CD4-positive, CD25-positive, alpha-beta regulatory T cell (primary cell): ENCODE measurements at places on chromosomes 16 and 17.

DNA sequence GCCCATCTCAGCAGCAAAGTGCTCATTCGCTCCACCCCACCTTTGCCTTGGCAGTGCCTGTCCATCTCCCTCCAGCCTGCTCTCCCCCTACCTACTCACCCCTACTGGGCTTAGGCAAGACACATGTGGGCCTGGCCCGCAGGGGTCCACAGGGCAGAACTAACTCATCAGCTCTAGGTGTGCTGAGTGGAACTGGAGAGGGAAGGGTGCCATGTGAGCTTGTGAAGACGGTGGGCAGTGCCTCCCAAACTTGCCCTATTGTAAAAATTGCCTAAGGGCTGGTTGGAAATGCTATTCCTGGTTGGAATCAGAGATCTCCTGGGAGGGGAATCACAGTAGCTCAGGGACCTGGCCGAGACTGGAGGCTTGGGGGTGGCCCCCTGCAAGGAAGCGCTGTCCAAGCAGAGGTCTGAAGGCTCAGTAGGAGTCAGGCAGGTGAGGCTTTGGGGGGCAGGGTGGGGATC, 29.1 kb upstream of the TNS4 start:
- no peak for DNase-seq

GRCh38 chr17:20217677-20218076, 208.5 kb downstream of the SPECC1 start:
- DNase-seq = no peak

- DNase-seq = no peak
Measured at GRCh38 chr16:80056324-80056723, 455.8 kb upstream of the MAF start.

- DNase-seq = no peak
Measured at GRCh38 chr16:30740364-30741251, 7.6 kb upstream of the PHKG2 start.

DNA sequence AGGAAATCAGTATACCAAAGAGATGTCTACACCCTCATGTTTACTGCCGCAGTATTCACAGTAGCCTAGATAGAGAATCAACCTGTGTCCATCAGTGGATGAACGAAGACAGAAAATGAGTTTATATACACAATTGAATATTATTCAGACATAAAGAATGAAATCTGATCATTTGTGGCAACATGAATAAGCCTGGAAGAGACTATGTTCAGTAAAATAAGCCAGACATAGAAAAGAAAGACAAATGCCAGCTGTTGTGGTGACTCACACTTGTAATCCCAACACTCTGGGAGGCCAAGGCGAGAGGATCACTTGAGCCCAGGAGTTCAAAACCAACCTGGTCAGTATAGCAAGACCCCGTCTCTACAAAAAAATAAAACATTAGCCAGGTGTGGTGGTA, 16.1 kb downstream of the NUDT16L1 start:
- DNase-seq = no peak

DNA sequence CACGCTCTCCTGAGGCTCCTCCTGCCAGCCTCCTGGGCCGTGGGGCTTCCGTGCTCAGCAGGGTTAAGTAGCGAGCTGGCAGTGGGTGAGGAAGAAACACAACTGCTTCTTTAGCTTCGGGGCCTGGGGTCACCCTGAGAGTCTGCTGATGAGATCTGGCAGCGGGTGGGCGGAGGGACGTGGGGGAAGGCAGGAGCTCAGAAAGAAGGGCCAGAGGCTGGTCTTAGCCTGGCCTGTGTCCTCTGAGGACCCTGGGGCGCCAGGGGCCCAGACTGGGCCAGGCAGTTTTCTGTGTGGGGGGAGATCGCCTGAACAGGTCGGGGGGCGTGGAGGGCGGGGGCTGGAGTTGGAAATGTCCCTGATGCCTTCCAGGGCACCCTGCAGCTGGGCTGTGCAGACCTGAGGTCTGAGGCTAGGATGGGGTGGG, 97.8 kb upstream of the GSE1 start:
- DNase-seq = no peak

DNA sequence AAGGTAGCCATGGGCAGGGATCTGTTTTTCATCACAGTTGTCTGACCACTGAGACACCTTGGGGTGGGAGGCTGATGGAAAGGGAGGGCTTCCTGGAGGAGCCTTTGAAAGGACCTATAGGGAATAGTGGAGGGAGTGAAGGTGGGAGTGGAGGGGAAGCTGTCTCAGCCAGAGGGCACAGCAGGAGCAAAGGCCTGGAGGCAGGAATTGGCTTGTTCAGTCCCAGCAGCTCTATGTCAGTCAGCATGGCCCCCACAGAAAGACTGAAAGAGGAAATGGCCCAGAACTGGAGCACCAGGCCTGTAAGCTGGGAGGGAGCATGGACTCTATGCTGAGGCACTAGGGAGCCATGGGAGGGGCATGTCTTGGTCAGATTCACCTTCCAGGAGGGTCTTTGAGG, 12.8 kb upstream of the CBFB start:
- DNase-seq = no peak

- DNase-seq = no peak
Measured at GRCh38 chr17:56142781-56143180, 10.5 kb upstream of the ANKFN1 start.

DNA sequence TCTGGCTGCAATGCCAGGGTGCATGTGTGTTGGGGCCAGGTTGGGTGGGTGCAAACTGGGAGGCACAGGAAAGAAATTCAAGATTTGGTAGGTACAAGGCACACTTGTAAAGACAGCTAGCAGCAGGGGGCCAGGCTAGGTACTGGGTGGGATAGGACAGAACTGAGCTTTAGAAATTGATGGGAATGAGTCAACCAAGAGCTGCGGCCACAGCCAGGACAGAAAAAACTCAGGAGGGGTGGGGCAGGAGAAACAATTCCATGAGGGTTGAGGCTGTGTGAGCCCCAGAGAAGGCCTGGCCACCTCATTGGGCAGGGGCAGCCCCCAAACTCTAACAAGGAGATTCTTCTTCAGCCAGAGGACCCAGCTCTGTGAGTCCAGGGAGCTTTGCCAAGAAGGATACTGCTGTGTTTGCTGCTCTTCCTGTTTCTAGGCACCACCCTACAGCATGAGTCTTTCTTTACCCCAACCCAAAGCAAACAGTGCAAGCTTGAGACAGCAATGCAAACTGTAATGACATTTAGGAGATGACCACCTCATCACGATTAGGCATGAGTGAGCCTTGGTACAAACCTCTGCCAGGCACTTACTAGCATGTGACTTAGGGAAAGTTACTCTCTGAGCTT, 21.3 kb upstream of the CCDC182 start:
- DNase-seq = no peak

GRCh38 chr16:67733734-67734470, 14.8 kb upstream of the GFOD2 start:
- DNase-seq = no peak

DNA sequence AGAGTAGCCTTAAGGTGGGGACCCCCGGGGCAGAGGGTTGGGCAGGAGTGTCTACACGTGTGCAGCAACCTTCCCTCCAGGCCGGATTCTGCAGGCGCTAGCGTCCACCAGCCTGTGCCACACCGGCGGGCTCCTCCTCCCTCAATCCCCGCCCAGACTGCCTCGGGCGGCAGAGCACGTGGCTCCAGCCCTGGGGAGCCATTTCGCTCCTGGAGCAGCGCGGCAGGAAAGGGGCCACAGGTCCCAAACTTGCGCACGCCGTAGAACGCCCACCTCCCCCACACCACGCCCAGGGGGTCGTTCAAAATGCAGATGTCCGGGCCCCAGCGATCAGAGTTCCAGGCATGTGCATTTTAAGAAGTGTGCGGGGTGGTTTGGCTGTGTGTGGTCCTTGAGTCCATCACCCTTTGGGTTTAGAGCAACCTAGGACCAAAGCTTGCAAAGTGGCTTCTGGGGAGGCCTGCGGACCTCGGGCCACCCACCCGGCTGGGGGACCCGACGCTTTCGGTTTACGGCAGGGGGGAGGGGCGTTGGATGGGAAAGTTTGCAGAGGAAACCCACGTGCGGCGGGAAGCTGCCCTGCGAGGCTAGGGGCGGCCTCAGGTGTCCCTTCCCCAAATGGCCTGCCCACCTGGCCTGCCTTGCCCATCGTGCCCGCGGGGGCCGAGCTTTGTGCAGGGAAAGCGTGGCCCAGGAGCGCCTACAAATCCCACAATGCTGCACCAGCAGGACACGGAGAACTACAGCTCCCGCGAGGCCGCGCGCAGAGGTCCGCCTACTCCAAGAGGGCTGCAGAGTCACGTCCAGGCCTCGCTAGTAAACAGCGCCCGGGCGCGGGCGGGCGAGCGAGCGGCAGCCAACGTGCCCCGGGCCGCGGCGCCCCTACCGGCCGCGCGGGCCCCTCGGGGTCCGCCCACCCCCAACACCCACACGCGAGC, 1.4 kb downstream of the TFAP4 start:
- DNase-seq = peak; percentile 83

DNA sequence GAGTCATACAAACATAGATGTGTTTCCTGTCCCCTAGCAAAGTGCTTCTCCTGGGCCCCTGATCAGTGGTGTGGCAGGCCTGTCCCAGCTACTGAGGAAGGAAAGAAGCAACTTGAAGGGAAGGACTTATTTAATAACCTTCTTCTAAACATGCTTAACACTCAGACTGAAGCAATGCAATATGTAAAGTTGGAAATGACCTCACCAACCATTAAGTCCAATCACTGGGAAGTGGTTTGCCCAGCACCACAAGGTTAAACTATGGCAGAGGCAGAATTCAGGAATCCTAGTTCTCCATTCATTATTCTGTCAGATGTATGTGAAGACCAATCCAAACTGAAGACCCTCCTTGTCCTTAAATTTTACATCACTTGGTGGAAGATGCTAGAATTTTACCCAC, 39.1 kb downstream of the CENPV start:
- DNase-seq = no peak

DNA sequence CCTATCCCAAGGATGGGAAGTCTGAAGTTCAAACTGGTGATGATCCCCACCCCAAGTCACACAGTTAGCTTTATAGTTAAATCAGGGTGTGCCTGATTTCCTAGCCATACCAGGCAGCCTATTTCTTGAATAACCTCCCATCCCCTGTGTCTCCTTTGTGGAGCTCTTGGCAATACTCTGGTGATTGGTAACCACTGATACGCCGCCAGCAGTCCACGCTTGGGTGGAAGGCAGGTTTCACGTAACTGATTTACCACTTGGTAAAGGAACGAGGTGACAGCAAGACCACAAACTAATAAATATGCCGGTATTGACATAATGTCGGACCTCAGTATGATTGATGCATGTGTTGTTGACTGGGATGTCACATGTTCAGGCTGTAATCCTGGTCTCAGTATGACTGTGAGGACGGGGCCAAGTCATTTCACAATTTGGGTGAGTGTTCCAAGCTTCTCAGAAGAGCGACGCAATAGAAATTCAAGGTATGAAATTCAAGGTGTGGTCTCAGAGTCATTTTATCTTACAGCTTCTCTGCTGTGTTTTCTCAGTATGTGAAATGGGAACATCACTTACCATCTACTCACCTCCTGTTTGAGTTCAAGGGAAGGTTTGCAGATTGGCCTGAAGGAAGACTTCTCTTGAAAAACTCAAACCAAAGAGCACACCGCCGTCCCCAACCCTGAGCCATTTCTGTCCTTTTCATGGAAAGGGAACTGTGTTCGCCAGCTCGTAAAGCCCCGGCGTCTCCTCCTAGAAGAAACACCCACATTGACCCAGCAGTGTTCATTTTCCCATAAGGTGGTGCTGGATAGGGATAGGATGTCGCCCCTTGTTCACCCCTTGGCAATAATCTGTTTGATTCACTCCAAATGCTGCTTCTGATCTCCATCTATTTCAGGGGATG, 678.9 kb downstream of the WWOX start:
- peak; percentile 5 for DNase-seq

DNA sequence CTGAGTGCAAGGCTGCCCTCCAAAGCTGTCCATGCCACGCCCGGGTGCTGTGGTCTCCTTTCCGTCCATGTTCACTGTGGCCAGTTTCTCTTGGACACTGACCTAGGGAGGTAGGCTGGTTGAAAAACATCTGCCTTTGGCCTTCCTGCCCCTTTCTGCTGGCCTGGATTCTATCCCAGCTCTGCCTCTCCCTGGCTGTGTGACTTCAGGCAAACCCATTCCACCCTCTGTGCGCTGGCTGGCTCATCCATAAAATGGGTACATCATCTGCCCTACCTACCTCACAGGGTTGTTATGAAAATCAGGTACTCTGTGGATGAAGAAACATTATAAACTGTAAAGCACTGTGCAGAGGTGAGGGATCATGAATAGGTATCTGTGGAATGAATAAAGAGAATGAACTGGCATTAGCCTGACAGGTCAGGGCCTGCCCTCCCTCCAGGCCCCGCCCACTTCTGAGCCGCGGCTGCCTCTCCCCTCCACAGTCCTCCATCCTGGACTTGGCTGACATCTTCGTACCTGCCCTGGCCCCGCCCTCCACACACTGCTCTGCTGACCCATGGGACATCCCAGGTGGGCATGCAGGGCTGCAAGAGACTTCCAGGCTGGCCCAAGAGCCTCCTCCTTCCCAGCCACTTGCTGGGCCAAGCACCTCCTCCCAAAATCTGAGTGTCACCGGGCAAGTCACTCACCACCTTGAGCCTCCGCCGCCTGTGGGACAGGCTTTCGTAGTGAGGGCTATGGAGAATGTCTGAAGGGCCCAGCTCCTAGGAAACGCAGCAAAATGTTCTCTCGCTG, 7.0 kb upstream of the SPATA20 start:
- no peak for DNase-seq

- DNase-seq = no peak
Measured at GRCh38 chr17:52420555-52421078, 262.1 kb upstream of the CA10 start.

DNA sequence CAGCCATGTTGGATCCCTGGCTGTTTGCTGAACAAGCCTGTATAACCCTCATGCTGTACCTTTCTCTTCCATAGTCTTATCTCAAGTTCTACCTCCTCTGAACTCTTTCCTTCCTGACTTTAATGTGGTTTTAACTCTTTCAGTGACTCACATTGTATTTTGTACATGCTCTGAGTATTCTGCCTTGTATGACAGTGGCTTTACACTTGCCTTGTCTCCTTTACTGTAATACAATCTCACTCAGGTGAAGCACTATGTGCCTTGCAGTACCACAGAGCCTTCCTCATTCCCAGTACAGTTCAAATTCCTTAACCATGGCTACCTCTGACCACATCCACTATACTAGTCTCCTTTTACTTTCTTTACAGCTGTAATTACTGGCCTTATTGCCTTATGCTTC, 14.1 kb downstream of the PSMD11 start:
- no peak for DNase-seq

DNA sequence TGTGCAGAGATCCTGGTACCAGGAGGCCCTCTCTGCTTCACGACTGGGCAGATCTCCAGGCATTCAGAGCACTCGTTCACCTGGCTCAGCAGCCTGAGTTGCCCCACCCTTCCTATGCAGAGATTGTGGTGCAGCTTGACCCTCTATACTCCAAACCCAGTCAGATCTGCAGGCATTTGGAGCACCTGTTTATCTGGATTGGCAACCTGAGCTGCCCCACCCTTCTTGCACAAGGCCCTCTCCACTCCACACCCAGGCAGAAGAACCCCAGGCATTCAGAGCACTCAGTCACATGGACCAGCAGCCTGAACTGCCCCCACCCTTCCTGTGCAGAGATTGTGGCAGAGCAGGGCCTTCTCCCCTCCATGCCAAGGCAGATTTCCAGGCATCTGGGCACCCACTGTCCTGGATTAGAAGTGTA, 88.4 kb upstream of the CDH5 start:
- DNase-seq = no peak

GRCh38 chr17:7027335-7027734, 4.5 kb downstream of the BCL6B start:
- DNase-seq = no peak
